T1000 (cell line): ENCODE measurements at places on chromosomes 1 and 21.

DNA sequence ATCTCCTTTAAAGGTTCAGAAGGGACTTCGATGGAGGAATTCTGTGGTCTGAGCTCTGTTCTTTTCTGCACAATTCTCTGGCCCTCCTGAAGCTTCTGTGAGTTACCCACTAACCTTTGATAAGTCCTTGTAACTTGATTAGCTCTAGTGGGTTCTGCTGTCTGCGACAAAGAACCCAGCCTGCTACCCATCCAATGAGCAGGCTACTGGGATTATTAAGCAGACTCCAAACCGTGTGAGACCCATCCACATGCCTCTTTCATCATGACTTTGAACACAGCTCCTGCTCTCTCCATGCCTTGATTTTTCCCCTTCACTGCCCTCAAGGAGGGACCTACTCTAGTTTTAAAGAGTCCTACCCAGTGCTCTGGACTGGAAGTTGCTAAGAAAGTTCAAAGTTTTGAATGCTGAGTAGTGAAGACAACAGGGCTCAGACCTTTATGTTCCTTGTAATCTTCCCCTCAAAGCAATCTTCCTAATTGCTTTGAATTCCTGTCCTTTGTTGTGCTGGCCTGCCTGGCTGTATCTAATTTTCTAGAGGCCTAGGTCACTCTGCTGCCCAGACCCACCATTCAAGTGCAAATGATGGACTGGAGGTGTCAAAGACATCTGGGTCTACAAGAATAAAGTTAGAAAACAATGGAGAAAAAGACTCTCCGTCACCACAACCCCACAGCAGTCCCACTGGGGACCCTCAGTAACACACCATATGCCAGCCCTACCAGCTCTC, 146.9 kb downstream of the RHOU start:
- DNase-seq = no peak

- DNase-seq = no peak
These were observed 116.7 kb downstream of the CDC7 start for GRCh38 chr1:91617285-91617765.

DNA sequence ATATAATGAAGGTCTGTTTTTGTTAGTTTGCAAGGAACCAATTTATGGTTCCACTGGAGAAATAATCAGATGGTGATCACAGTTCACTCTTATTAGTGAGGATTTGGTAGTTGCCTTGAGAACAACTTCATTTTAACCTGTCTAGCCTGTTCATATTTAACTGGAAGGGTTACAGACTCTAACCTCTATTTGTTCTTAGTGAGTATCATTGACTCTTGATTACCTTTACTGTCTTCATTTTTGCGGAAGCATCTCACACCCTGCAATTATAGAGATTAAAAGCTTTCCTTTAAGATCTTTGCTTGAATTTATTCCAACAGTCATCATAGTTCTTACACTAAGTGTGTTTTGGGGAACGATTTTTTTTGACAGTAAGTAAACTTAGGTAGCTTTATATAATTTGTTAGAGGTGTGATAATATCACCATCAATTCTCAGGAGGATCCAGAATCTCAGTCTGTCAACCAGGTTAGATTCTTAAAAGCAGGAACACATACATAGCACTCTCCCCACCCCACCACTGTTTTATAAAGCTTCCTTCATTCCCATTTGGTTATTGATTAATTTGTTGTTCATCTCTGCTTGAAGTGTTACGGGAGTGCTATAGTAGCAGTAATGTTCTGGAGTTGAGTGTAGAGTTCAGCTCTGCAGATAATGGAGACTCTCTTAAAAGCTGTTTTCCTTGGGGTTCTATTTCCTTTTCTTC, 30.1 kb downstream of the B3GALT2 start:
- DNase-seq = no peak

DNA sequence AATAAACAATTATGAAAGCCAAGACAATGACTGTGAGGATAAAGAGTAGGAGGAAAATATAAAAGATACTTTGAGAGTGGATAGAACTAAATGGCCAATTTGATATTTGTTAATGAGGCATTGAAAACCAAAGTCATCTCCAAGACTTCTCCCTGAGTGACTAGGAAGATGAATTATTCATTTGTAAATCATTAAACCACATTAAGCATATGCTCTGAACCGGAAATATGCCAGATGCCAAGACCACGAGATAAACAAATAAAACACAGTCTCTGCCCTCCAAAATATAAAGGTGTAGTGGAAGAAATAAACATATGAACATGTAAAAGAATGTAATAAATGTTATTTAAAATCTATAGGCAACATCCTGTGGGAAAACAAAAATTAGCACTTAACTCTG, 78.8 kb downstream of the MRPL39 start:
- DNase-seq = no peak

DNA sequence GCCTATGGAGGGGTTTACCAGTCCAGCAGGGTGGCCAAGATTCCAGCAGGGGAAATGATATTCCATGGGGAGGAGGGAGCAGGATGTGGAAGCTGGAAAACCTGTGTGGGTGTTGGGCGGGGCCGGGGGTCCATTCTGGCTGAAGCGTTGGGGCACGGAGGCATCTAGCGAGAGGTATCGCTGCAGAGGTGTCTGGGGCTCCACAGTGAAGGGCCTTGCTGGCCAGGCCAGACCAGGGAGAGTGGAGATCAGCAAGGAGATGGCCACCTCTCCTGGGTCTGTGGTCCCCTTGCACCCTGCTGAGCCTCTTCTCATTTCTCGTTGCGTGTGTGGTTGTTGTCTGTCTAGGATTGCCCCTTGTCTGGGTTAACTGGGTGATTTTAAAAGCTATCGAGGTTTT, 6.2 kb downstream of the COQ8A start:
- no peak for DNase-seq

GRCh38 chr21:35922618-35923017, 137.7 kb downstream of the SETD4 start:
- no peak for DNase-seq

GRCh38 chr1:9657521-9658032, 6.0 kb downstream of the PIK3CD start:
- no peak for DNase-seq

DNA sequence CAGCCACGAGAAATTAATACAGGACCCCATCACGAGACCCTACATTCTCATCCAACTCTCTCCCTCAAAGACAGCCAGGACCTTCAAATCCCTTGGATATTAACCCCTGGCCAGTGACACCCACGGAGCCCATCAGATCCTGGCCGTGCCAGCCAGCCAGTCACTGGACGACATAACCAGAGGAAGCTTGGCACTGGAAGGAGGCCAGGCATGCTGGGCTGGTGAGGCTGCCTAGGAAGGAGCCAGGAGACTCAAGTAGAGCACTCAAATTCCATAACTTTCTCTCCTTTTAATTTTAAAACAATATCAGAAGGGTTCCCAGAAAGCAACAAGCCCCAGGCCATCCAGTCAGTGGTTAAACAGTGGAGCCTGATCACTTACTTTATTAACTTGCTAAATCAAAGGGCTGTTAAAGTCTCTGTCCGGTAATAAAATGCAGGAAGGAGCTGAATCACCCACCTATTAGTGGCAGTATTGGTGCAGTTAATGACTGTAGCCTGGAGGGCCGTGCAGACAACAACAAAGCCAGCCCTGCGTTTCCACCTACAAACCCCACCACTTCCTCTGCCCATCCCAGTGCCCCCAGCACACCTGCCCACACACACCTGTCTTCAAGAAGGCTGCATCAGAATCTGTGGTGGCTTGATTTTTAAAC, 78.0 kb downstream of the HIVEP3 start:
- DNase-seq = peak; percentile 66

- DNase-seq = no peak
These were observed 210.0 kb downstream of the GABPA start for GRCh38 chr21:25944672-25945213.

- DNase-seq = no peak
These were observed 24.4 kb upstream of the RGS5 start for GRCh38 chr1:163227126-163227525.

DNA sequence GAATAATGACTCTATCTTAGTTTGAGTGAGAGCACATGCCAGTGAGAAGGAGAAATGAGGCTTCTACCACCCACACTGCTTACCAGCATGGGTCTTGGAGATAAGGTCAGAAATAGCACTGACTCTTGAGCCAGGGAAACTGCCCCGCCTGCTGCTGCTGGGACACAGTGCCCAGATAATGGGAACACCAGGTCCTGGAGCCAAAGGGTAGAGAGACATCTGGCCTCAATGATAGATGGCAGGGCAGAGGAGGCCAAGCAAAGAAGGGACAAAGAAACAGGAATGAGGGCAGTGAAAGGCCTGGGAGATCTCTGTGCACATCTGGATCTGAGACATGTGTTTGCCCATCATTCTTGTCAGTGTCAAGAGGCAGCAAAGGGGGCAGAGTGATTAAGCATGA, 97.4 kb downstream of the MIS18A start:
- no peak for DNase-seq

- DNase-seq = no peak
These were observed 109.6 kb downstream of the WDR3 start for GRCh38 chr1:118039170-118039569.

DNA sequence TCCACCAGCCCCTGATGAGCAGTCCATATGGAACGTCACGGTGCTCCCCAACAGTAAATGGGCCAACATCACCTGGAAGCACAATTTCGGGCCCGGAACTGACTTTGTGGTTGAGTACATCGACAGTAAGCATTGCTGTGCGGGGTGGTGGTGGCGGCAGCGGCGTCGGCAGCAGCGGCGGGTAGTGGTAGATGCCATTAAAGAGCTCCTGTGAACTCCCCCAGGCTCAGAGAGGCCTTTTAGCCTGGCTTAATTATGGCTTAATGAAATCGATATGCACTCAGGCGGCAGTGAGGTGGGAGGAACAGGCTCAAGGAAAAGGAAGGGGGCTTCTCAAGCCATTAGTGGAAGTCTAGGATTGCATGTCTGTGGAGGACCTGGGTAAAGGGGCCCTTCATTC, 41.9 kb upstream of the CNTN2 start:
- DNase-seq = no peak

DNA sequence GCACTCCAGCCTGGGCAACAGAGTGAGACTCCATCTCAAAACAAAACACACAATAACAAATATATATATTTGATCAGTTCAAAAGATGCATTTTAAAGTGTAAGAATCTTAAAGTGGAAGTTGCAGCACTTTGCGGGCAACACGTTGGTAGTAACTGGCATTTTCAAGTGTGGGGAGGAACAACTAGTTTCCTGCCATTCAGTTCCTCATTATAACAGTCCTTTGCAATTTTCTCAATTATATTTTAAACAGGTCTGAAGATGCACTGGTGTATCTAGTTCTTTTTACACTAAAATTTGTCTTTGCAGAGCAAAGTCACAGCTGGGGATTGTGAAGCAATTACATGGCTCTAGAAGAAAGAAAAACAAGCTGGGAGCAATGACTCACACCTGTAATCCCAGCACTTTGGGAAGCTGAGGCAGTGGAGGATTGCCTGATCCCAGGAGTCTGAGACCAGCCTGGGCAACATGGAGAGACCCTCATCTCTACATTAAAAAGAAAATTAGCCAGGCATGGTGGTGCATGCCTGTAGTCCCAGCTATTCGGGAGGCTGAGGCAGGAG, 25.3 kb downstream of the RRAGC start:
- DNase-seq = no peak

DNA sequence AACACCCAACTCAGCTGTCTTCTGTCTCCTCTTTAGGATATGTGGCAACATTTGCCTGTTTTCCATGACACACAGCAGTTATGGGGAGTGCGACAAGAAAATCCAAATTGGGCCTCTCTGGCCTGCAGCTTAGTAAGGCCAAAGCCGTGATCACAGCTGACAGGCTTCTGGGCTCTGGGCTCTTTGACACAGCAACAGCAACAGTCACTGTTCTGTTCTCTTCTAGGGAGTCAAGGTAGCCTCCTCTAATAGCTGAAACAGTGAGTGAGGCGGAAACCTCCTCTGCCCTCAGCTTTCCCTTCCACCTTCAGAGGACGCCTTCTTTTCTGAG, 19.0 kb downstream of the CLCA1 start:
- DNase-seq = no peak

DNA sequence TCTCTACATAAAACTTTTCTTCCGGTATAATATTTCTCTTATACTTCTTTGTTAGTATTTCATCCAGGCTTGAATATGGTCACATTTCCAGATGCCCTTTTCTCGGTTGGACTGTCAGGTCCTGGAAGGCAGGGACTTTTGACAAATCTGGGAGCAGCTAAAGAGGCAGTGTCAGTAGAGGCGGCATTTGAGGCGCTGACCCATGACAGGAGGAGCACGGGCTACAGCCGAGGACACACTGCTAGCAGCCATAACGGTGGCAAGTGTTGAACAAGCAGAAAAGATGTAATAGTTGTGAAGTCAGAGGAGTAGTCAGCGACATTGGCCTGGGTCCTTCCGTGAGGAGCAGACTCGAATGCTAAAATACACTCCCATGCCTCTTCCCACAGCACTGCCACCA, 14.5 kb upstream of the NRIP1 start:
- DNase-seq = no peak

GRCh38 chr1:181317261-181317930, 165.9 kb upstream of the CACNA1E start:
- DNase-seq = no peak

GRCh38 chr1:6587261-6588005, 7.6 kb downstream of the ZBTB48 start:
- peak; percentile 24 for DNase-seq

GRCh38 chr1:162458236-162458635, 39.4 kb upstream of the UHMK1 start:
- DNase-seq = no peak

DNA sequence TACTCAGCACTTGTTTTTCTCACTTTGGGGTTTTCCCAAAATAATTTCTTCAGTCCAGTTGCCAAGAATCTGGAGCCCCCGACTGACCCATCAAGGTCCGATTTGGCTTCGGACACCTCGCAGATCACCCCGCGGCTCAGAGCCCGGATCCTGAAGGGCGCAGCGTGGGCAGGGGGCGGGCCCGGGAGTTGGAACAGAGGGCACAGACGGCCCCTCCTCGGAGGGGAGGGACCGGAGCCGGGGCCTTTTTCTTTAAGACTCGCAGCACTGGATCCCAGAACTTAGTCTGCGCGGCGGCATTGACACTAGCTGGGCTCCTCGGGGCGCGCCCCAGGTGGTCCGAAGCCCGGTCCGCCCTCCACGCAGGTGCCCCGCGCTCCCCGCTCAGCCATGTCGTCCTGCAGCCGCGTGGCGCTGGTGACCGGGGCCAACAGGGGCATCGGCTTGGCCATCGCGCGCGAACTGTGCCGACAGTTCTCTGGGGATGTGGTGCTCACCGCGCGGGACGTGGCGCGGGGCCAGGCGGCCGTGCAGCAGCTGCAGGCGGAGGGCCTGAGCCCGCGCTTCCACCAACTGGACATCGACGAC, at the start of gene CBR3:
Gene CBR3, plus strand, starts transcription at position 277 of the 588 bp plus-strand sequence. Its CDS starts 114 bp downstream, at position 391.
- DNase-seq = peak; percentile 49

- DNase-seq = no peak
These were observed 116.1 kb downstream of the PSMG1 start for GRCh38 chr21:39066829-39067780.

GRCh38 chr1:14661222-14661621, 62.7 kb downstream of the KAZN start:
- no peak for DNase-seq

- no peak for DNase-seq
These were observed 226.2 kb downstream of the KIF26B start for GRCh38 chr1:245380790-245381535.

DNA sequence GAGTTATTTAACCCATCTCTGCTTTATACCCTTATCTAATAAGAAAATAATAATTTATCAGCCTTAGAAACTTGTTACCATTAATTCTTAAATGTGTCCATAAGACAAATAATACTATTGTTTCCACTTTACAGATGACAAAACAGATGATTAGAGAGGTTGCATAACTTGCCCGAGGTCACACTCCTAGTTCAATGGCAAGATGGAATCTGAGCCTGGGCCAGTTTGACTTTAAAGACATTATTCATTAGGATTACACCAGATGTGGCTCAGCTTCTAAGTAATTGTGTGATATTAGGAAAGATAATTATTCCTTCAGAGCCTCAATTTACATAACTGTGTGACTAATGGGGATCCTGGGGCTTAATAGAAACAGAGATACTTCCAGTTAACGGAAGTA, 42.3 kb upstream of the KCNK2 start:
- no peak for DNase-seq
